ENCODE measurements at places on chromosomes 12 and 14. TPM values are rescaled to one million over a fixed set of nuclear protein-coding genes. Genes with fewer than 3 reads are reported as not detected.

The TDRD9 gene
- total RNA-seq, result 1.4 TPM

The CLECL1 gene
- not detected for total RNA-seq

The GALNT6 gene
- total RNA-seq, result 1.2 TPM

The BICDL1 gene
- total RNA-seq, result 11.7 TPM

The LMNTD1 gene
- 2.5 TPM for total RNA-seq

The LRRC10 gene
- total RNA-seq, result not detected

The SMIM41 gene
- total RNA-seq, result 0.33 TPM

The PPP4R3A gene
- total RNA-seq, result 83.4 TPM

The NANOG gene
- 0.20 TPM for total RNA-seq

The TMBIM4 gene
- 125 TPM for total RNA-seq

GRCh38 chr12:16269946-16270345 is 7.5 kb downstream of the SLC15A5 start:
- H3K27me3 ChIP-seq, result no peaks in the 10 kb centered on the region
- no peaks in the 10 kb centered on the region for H3K4me1 ChIP-seq
- H3K36me3 ChIP-seq, result no peaks in the 10 kb centered on the region

- no peaks in the 10 kb centered on the region for H3K27me3 ChIP-seq
- DNase-seq, result no peak
- no peak overlapping the region for H3K27ac ChIP-seq
- H3K4me3 ChIP-seq, result no peak overlapping the region
These were observed 87.0 kb downstream of the TSHR start for GRCh38 chr14:81042438-81042837.

- H3K27ac ChIP-seq, result no peak overlapping the region
- no peaks in the 10 kb centered on the region for H3K36me3 ChIP-seq
- no peak for DNase-seq
- no peak overlapping the region for H3K4me3 ChIP-seq
These were observed 107.6 kb upstream of the SFSWAP start for GRCh38 chr12:131603106-131603938.

- no peaks in the 10 kb centered on the region for H3K27me3 ChIP-seq
- no peak overlapping the region for H3K27ac ChIP-seq
- no peaks in the 10 kb centered on the region for H3K4me1 ChIP-seq
- H3K36me3 ChIP-seq, result peaks cover 4% of the 10 kb centered on the region
These were observed 98.7 kb downstream of the TRMT5 start for GRCh38 chr14:60882219-60882618.

GRCh38 chr12:103369929-103370328 is 125.8 kb downstream of the C12orf42 start:
- H3K4me3 ChIP-seq, result no peak overlapping the region
- no peaks in the 10 kb centered on the region for H3K4me1 ChIP-seq

DNA sequence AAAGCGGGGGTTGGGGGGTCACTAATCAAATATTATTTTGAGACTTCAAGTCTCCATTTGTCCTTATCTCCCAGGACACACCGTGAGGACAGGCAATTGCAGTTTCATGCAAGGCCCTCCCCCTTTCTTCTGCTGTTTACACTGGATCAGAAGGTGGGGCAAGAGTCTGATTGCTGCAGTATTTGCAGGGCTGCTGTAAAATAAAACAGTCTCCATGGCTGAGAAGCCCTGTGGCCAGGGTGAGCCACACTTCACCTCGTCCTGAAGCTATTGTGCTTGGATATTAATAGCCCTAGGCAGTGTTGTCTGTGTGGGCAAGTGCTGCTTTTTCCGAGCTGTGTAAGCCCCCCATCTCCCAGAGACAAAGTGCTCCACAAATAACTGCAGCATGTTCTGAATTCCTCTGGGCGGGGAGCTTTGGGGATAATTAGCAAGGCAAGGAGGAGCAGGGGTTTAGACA is 187.4 kb upstream of the NTF3 start:
- no peak overlapping the region for H3K27ac ChIP-seq
- no peak for DNase-seq
- H3K27me3 ChIP-seq, result no peaks in the 10 kb centered on the region

DNA sequence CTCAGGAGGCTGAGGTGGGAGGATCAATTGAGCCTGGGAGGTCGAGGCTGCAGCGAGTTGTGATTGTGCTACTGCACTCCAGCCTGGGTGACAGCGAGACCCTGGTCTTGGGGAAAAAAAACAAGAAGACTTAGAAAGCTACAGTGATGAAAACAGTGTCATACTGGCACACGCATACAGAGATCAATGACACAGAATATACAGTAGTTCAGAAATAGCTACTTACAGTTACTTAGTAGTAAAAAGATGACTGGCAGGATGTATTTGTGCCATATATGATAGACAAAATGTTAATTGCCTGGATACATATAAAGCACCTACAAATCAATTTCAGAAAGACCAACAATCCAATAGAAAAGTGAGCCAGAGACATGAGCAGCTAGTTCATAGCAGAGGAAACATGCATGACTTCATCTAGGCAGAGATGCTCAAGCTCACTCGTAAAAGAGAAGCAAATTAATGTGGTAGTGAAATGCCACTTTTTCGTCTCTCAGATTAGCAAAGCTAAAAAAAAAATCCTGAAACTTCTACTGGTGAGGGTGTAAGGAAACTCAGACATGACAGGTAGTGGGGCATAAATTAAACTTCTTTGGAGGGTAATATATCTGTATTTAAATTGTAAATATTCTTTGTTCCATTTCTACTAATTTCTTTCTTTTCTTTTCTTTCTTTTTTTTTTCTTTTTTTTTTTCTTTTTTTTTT is 2.5 kb upstream of the ALDH2 start:
- no peak overlapping the region for H3K4me3 ChIP-seq
- H3K27ac ChIP-seq, result no peak overlapping the region
- H3K27me3 ChIP-seq, result no peaks in the 10 kb centered on the region
- peaks cover 23% of the 10 kb centered on the region for H3K4me1 ChIP-seq
- peaks cover 2% of the 10 kb centered on the region for H3K36me3 ChIP-seq

- no peaks in the 10 kb centered on the region for H3K36me3 ChIP-seq
- H3K27ac ChIP-seq, result no peak overlapping the region
- no peak overlapping the region for H3K4me3 ChIP-seq
- H3K27me3 ChIP-seq, result no peaks in the 10 kb centered on the region
- DNase-seq, result no peak
These were observed 118.0 kb downstream of the NUAK1 start for GRCh38 chr12:106020736-106021135.

GRCh38 chr12:16094437-16094836 is 183.0 kb downstream of the SLC15A5 start:
- H3K27me3 ChIP-seq, result no peaks in the 10 kb centered on the region
- no peak for DNase-seq
- no peak overlapping the region for H3K27ac ChIP-seq
- H3K4me1 ChIP-seq, result no peaks in the 10 kb centered on the region
- no peaks in the 10 kb centered on the region for H3K36me3 ChIP-seq

DNA sequence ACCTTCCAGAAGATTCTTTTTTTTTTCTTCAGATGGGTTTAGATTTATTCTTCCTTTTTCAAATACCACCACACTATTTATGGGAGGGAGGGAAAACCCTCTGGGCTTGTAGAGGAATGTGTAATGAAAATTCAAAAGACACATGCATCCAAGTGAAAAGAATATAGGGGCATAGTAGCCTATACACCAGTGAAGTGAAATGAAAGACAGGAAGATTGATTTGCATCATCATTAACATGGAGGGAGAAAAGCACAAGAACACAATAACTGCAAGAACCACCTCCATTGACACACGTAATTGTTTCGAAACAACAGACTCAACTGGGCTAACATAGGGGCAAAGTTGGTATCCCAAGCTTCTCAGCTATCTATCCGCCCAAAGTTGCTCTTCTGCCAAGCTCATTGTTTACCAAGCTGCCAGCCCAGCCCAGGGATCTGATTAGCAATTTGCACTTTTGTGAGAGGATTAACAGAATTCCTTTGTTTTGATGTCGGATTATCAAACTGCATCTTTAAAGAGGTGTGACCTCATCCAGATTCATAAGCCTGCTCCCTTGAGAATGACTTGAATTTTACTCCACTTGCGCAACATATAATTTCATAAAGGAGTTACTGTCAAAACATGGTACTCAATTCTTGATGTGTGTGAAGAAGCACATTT is 430.5 kb upstream of the SOX5 start:
- H3K36me3 ChIP-seq, result no peaks in the 10 kb centered on the region
- no peak for DNase-seq
- H3K4me3 ChIP-seq, result no peak overlapping the region
- H3K4me1 ChIP-seq, result peaks cover 4% of the 10 kb centered on the region

GRCh38 chr12:33581613-33582122 is 142.0 kb upstream of the SYT10 start:
- no peaks in the 10 kb centered on the region for H3K36me3 ChIP-seq
- H3K4me1 ChIP-seq, result no peaks in the 10 kb centered on the region
- DNase-seq, result no peak
- no peak overlapping the region for H3K27ac ChIP-seq
- H3K27me3 ChIP-seq, result no peaks in the 10 kb centered on the region

- no peak overlapping the region for H3K27ac ChIP-seq
- no peaks in the 10 kb centered on the region for H3K4me1 ChIP-seq
- no peak overlapping the region for H3K4me3 ChIP-seq
- DNase-seq, result no peak
- H3K27me3 ChIP-seq, result no peaks in the 10 kb centered on the region
These were observed 180.9 kb downstream of the RPS29 start for GRCh38 chr14:49405291-49405690.

DNA sequence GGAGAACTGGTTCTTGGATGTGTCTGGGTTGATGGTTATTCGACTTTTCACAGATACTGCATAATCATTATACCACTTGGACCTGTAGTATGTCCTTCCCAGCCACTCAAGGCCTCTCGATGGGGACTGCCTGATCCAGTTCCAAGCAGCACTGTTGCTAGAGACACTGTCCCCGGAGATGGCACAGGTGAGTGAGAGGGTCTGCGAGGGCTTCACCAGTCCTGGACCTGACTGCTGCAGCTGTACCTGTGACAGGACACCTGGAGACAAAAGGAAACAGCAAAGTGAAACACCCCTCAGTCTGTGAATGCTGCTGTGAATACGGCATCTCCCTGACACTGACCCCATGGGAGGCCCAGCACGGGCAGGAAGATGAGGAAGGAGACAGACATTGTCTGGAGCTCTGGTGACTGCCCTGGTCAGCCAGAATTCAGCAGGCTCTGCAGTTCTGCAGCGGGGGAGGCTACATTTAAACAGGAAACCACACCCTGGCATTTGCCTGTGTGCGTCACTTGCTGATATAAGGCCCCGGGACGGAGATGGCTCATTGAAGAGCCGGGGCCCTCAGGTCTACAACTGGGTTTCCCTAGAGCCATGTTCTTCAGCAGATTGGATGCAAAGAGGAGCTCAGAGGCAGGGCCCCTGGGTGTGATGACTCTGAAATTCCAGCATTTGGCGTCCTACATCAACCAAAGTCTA is 413.6 kb downstream of the TMEM121 start:
- H3K4me1 ChIP-seq, result no peaks in the 10 kb centered on the region
- no peaks in the 10 kb centered on the region for H3K27me3 ChIP-seq
- H3K4me3 ChIP-seq, result no peak overlapping the region
- DNase-seq, result no peak
- no peak overlapping the region for H3K27ac ChIP-seq

GRCh38 chr14:23299211-23299957 is 3.3 kb downstream of the PPP1R3E start:
- DNase-seq, result no peak
- H3K27me3 ChIP-seq, result no peaks in the 10 kb centered on the region
- H3K4me1 ChIP-seq, result peaks cover 18% of the 10 kb centered on the region
- H3K36me3 ChIP-seq, result peaks cover 18% of the 10 kb centered on the region
- no peak overlapping the region for H3K27ac ChIP-seq

DNA sequence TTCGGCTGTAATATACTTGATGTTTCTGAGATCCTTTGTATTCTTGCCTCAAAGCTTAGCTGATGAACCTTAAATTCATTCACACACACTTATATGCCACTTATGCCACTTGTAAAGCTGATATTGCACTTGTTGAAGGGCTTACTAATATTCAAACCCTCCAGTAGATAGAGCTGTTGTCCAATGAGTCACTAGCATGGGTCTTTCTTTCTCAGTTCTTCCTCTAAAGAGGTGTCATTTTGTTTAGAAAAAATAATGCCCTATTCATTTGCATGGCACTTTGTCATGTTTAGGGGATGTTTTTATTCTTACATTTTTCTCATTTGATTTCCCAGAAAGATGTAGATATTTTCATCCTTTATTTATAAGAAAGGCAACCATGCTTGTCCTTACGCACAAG is 56.4 kb downstream of the MON2 start:
- no peak overlapping the region for H3K4me3 ChIP-seq
- no peak for DNase-seq
- no peaks in the 10 kb centered on the region for H3K4me1 ChIP-seq
- no peak overlapping the region for H3K27ac ChIP-seq
- no peaks in the 10 kb centered on the region for H3K27me3 ChIP-seq

DNA sequence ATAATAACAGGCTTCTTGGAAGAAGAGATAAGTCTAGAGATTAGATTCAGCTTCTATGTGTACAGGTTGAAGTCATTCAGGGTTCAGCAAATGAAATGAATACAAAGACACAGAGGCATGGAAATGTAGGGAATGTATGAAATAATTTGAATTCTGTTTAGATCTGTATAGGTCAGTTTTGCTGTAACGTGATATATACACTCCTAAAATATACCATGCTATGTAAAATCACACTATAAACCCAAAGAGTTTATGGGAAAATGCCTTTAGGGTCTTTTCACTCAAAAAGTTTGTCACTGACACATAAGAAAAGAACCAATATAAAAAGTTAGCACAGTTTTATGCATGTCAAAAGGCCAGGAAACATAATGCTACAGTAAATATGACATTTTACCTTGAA is 854.0 kb downstream of the LRFN5 start:
- no peaks in the 10 kb centered on the region for H3K36me3 ChIP-seq
- DNase-seq, result no peak
- no peaks in the 10 kb centered on the region for H3K4me1 ChIP-seq
- H3K27me3 ChIP-seq, result no peaks in the 10 kb centered on the region
- H3K4me3 ChIP-seq, result no peak overlapping the region

DNA sequence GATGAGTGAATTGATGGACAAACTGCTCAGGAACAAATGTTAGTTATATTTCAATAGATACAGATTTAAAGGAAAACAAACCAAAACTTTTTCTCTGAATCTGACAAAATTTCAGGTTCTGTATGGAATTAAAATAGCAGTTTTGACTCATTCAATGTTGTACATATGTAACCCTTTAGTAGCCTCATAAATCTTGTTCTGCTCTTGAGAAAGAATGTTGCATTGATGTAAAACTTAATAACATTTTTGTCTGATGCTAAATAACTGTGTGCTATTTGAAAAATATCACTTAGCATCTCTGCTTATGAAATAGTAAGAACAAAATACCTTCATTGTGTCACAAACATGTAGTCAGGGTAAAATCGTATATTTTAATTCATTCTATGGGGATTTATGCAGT is 168.9 kb upstream of the NOVA1 start:
- H3K27me3 ChIP-seq, result no peaks in the 10 kb centered on the region
- H3K4me1 ChIP-seq, result no peaks in the 10 kb centered on the region
- no peak overlapping the region for H3K27ac ChIP-seq
- H3K36me3 ChIP-seq, result no peaks in the 10 kb centered on the region
- H3K4me3 ChIP-seq, result no peak overlapping the region

GRCh38 chr12:42809226-42809625 is 219.7 kb upstream of the PRICKLE1 start:
- no peaks in the 10 kb centered on the region for H3K27me3 ChIP-seq
- no peak overlapping the region for H3K4me3 ChIP-seq
- no peaks in the 10 kb centered on the region for H3K4me1 ChIP-seq
- DNase-seq, result no peak

GRCh38 chr14:68451696-68452373 is 341.0 kb downstream of the ZFP36L1 start:
- H3K27me3 ChIP-seq, result no peaks in the 10 kb centered on the region
- H3K4me3 ChIP-seq, result no peak overlapping the region
- DNase-seq, result no peak
- H3K4me1 ChIP-seq, result peaks cover 6% of the 10 kb centered on the region

GRCh38 chr12:62785941-62786559 is 148.9 kb downstream of the PPM1H start:
- H3K4me1 ChIP-seq, result peaks cover 4% of the 10 kb centered on the region
- no peak overlapping the region for H3K4me3 ChIP-seq
- no peaks in the 10 kb centered on the region for H3K27me3 ChIP-seq
- no peak for DNase-seq
